ENCODE measurements at places on chromosomes 3 and 15. TPM values are rescaled to one million over a fixed set of nuclear protein-coding genes. Genes with fewer than 3 reads are reported as not detected.

The PAK6 gene
- total RNA-seq: under 0.01 TPM

The SENP7 gene
- total RNA-seq: 11.4 TPM

The PLSCR2 gene
- total RNA-seq: not detected

The GMNC gene
- 0.14 TPM for total RNA-seq

The PLA2G4D gene
- not detected for total RNA-seq

The GOLGA8G gene
- total RNA-seq: not detected

The CAND2 gene
- total RNA-seq: 3.1 TPM

The RASGRF1 gene
- total RNA-seq: 0.43 TPM

The DOCK3 gene
- total RNA-seq: 0.22 TPM
